Pancreas (tissue), 10 donors: ENCODE measurements at places on chromosomes 2 and 18. TPM values are rescaled to one million over a fixed set of nuclear protein-coding genes. Genes with fewer than 3 reads are reported as not detected.

The DPP10 gene
- 7.4 TPM for total RNA-seq

The NEU2 gene
- total RNA-seq = not detected

The ANKRD23 gene
- total RNA-seq = 0.95 TPM

The ACVR1 gene
- total RNA-seq = 25.2 TPM

GRCh38 chr2:56449449-56449860 lies 265.7 kb downstream of the CCDC85A start:
- no peak for DNase-seq

DNA sequence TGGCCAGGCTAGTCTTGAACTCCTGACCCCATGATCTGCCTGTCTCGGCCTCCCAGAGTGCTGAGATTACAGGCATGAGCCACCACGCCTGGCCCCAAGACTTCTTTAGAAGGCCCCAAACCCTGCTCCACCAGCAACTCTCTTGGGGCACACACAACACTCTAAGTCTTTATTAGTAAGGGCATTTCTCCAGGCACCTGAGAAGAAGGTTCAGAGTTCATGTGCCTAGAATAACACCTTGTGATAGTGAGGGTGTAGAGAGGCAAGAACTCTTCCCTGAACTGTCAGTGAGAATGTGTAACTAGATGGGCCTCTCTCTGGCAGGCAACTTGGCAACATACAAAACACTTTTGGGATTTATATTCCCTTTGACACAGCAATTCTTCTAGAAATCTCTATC lies 43.8 kb downstream of the SH2D6 start:
- no peak for DNase-seq

DNA sequence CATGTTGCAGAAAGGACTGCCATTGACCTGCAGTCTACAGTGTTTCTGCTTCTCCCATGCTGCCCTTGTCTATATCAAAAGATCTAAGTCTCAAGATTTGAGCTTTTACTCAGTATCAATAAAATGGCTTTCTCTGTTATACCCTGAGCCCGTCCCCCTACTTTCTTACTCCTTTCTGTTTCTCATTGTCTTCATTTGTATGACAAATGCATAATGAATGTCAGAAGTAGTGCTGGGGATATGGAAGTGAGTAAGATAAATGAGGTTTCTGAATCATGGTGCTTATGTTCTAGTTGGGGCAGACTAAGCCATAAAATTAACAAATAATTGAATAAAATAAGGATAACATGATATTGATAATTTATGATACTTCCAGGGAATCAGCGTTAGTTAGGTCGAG lies 128.6 kb downstream of the PARD3B start:
- no peak for DNase-seq

DNA sequence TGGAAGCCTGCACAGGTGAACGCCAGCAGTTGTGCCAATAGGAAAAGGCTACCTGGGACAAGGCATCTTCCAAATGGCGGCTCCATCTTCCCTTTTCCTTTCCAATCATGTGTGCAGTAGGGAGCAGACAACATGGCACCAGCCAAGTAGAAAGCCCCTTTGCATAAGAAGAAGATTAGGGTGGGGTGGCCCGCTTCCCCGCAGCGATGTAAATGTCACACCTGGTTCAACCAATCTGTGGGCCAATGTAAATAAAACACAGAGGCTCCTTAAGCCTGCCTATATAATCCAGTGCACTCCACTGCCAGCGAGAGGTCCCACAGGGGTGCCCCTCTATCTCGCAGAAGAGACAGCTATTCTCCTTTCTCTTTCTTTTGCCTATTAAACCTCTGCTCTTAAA lies 468.4 kb upstream of the CRIM1 start:
- DNase-seq = no peak

- DNase-seq = no peak
Measured at GRCh38 chr2:38505779-38506178, 96.9 kb downstream of the HNRNPLL start.

GRCh38 chr2:8678731-8679566 lies 2.9 kb upstream of the ID2 start:
- DNase-seq = peak; percentile 96
